HT-29 (cell line): ENCODE measurements at places on chromosomes 13 and 19.

GRCh38 chr19:5216141-5216847 lies 124.3 kb downstream of the PTPRS start:
- no peak for DNase-seq

- peak; percentile 80 for DNase-seq
These were observed 829 bp downstream of the B3GLCT start for GRCh38 chr13:31200637-31200971.

GRCh38 chr13:49976314-49977258 lies 20.3 kb upstream of the TRIM13 start:
- peak; percentile 94 for DNase-seq

DNA sequence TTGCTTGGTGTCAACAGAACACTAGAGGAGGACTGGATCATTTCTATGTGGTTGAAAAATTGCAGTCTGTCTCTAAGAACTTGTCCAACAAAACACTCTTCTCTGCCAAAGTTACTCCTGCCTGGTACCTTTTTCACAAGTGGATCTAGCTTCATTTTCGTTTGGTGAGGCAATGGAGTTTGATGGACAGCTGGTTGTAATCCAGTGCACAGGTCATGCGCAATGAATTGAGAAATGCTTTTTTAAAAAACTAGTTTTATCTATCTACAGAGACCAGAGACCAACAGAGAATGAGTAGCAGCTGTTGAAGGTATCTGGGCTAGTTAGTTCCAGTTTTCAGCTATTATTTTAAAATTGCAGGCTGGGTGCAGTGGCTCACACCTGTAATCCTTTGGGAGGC lies 12.0 kb upstream of the KBTBD6 start:
- no peak for DNase-seq

DNA sequence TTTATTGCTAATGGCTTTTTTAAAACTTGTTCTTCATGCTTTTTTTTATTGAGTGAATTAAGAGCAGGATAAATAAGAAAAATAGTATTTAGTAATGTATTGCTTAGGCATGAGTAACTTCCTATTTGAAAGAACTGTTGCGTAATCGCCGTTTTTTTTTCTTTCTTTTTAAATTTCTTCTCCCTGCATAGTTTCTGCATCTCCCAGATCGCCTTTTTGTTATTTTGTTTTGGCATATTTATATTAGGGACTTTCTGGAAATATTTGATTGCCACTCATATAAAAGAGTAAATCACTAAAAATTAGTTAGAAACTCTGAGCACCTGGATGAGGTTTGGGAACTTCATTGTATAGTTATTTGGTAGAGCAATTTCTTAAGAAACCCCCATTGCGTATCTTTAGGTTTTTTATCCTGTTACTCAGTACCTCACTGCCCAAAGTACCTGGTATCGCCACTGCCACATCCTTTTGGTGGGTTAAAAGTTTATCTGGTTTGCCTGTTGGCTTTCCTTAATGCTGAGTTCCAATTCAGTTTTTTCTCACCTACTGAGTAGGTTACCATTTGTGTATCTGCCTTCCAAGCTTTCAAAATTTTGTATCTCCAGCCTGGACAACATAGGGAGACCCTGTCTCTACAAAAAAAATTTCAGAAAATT lies 36.2 kb upstream of the LPAR6 start:
- DNase-seq: no peak

DNA sequence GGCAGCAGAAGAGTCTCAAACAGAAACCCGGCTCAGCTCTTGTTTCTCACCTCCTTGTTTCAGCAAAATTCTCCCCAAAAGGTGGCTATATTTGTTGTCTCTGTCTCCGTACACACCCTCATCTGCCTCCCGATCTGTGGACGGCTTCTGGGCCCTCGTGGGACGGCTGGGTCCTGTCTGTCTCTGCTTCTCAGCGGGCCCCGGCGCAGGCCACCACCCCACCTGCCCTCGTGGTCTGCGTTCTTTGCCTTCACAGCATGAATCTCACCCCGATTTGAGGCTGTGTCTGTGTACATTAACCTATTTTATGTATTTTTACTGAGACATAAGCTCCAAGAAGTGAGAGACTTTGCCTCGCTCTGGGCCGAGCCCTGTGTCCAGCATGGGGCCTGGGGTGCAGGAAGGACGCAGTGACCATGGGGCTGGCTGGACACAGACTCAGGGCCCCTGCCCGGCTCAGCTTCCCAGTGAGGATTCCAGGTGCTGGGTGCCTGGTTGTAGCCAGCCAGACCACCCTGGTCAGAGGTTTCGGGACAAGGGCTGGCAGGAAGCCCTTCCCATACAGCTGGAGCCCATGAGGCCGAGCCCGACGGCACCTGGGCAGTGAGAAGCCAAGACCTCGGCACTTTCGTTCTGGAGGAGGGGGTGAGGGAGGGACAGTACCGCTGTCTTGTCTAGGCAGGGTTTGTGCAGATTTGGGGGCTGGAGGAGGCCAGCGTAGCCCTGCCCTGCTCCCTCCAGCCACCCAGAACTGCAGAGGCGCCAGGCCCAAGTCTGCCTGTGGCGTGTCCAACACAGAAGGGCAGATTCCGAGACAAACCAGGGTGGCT lies 78.5 kb upstream of the MCF2L start:
- no peak for DNase-seq

DNA sequence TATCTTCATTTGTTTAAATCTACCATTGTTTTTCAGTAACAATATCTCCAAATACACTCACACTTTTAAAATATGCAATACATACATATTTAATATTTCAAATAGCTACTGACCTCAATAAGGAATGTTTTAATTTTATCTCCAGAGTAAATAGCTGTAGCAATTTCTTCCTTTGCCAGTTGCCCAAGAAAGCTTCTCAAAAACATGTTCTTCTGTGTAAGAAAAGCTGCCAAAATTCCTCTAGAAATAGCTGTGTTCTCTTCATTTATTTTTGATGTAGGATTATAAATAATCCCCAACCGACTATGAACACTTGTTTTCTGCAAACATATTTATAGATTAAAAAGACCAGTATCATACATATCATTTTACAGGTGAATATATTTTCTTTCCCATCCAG lies 150.5 kb downstream of the UGGT2 start:
- no peak for DNase-seq

GRCh38 chr19:39103151-39103550 lies 19.0 kb downstream of the ACP7 start:
- no peak for DNase-seq
